ENCODE measurements at places on chromosomes 5 and 9.
A peak's percentile ranks its signal among the peaks of the same experiment; 100 is the strongest.

DNA sequence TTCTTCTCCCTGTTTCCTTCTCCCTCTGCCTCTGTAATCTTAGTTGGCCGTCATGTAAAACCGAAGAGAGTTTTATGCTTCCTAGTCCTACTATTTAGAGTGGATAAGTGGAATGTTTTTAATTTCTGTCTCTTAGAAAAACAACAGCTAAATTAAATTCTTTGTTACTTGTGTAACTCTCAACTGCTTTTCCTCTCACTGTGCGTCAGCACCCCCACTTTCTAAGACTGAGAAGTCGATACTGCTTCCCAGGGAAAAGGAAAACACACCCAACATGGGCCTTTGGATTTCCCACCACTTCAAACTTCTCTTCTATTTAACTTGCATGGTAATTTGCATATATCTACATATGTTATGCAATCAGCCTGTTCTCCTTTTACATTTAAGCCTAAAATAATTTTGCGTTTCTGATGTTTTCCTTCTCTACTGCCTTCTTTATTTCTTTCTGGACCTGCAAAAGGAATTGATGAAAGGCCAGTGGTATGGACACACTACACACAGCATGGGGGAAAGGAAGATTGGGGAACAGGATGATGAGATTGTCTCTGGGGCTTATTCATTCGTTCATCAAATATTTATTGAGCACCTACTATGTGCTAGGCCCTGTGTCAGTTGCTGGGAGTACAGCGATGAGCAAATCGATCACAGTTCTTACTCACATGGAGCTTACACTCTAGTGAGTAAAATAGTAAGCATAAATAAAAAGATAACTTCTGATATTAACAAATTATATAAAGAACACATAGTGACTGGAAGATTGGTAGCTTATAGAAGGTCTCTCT is 52.5 kb upstream of the CTNNA1 start:
- ATAC-seq, result no peak

DNA sequence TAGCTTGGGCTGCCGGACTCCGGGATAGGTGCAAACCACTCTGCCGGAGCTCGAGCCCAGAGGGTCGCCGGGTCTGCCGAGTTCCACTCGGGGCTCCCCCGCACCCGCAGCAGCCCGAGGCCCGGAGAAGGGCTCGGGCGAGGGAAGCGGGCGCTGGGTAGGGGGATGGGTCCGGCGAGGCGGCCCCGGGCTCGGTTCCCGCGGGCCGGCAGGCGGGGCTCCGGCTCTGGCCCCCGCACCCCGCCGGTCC is 507 bp downstream of the RICTOR start:
- ATAC-seq, result no peak

- no peak for ATAC-seq
Measured at GRCh38 chr5:90899014-90899604, 340.5 kb downstream of the ADGRV1 start.

- no peak for ATAC-seq
Measured at GRCh38 chr9:93645921-93646639, 69.7 kb downstream of the PHF2 start.

GRCh38 chr5:157400741-157401495 is 59.1 kb upstream of the NIPAL4 start:
- no peak for ATAC-seq

DNA sequence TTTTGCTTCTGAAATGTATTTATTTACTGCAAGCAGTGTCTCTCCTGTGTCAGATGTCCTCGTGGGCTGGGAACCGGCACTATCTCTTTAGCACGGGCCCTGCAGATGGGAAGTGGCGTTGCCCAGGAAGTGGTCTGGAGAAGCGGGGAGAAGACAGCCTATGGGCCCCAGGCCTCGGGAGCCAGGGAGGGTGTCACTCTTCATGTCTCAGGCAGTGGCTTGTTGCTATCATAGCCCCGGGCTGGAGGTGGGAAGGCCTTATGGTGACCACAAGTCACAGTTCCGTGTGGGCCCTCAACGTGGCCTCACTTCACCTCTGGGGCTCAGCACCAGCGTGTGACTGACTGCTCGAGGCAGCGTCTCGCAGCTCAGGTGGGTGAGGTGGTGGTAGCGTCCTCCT is 41.4 kb downstream of the SYK start:
- no peak for ATAC-seq

- ATAC-seq, result peak; percentile 41
Measured at GRCh38 chr5:67009028-67009427, 187.6 kb downstream of the CD180 start.
